Natural killer cell treated with Interleukin-12 subunit alpha and Interleukin-12 subunit beta and Interleukin-15 and Interleukin-18, amount 100 ng/mL, for 72 hours (primary cell): ENCODE measurements at places on chromosomes 2 and 18.

DNA sequence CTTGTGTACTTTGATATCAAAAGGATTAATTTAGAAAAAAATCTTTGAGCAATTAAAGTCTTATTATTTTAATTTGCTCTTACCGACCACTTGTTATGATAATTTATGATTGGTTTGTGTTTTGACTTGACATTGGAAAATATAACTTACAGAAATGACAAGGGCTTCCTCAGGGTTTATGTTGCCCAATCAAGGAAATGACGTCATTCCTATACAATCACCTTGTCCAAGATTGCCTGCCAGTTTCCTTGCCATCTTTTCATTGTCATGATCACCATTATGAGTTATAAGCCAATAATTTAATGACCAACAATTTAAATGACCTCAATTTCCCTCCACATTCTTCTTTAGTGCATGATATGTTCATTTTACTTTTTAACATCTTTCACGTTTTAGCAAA, 351.8 kb upstream of the TMEFF2 start:
- DNase-seq = no peak

DNA sequence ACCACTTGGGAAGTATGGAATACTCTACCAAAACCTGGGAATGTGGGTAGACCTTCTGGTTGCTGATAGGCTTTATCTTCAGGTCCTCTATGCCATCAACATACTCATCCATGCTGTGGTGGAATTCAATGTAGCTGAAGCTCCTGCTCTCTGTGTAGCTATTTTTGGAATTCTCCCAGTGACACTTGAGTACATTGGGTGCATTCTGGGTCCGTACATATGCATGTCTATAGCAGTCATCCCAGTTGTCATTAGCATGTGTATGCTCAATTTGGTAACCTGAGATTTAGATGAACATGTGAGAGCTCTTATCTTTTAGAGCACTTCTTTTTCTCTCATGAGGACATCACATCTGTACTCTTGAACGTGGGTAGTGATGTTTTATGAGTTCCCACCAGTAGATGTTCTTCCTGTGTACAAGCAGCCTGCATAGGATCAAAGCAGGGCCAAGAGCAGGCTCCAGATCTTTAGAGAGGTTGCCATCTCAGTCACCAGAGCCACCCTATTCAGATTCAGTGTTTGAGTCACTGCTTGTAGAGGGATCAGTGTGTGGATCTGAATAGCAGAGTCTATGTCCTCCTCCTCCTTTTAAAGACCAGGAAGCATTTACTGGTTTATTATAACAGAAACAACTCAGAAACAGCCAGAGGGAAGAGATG, 65.9 kb downstream of the MGAT5 start:
- DNase-seq = no peak

DNA sequence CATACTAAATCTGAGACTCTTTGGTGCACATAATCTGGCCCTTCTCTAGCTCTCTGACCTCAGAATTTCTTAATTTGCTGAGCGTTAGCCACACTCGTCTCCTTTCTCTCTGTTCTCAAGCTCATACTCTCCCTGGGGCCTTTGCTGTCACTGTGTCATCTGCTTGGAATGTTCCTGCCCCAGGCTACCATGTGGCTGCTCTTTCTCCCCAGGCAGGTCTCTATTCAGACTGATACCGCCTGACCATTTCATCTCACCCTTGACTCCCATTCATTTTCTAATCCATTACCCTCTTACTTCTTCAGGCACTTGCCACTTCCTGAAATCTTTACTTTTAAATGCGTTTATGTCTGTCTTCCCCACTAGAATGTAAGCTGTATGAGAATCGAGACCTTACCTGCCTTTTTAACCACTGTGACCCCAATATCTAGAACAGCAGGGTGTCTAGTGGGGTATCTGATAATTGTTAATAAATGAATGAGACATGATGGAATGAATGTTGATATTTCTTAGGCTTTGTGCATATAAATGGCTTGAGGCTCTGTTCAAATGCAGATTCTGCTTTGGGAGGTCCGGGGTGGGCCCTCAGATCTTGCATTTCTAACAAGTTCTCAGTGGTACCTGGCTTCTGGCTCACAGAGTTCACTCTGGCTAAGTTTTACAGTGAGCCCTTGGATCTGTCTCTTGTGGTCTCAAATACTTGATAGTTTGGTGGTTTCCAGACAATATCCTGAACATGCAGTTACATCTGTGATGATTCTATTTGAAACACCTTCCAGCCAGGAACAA, 89.9 kb upstream of the EPC2 start:
- no peak for DNase-seq

DNA sequence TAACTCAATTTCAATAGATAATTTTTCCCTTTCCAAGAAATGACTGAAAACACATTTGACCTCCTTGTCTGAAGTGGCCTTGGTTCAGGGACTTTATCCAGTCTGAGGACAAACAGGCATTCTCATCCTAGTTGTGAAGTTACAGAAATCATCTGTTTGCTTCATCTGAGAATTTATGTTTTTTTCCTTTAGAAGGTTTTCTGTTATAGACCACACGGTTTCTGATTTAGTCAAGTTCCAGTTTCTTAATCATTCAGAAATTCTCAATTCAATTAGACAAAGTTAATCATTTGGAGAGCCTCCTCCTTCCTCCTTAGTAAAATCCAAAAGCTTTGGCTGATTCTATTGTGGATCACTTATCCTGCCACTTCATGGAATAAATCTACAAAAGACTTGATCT, 60.9 kb downstream of the ICOS start:
- DNase-seq = no peak

GRCh38 chr2:96116879-96117533, 635 bp upstream of the ADRA2B start:
- no peak for DNase-seq

- no peak for DNase-seq
These were observed 13.3 kb upstream of the IMPACT start for GRCh38 chr18:24413148-24413547.

GRCh38 chr2:216659276-216659675, 26.1 kb downstream of the IGFBP2 start:
- no peak for DNase-seq

- no peak for DNase-seq
These were observed 65.4 kb downstream of the TRIP12 start for GRCh38 chr2:229856413-229856812.
